ENCODE measurements at places on chromosomes 6 and 20.

GRCh38 chr6:24831771-24832716, 33.3 kb upstream of the ARMH2 start:
- no peak for DNase-seq

GRCh38 chr6:29976253-29976587, 33.9 kb downstream of the HLA-A start:
- DNase-seq = no peak

DNA sequence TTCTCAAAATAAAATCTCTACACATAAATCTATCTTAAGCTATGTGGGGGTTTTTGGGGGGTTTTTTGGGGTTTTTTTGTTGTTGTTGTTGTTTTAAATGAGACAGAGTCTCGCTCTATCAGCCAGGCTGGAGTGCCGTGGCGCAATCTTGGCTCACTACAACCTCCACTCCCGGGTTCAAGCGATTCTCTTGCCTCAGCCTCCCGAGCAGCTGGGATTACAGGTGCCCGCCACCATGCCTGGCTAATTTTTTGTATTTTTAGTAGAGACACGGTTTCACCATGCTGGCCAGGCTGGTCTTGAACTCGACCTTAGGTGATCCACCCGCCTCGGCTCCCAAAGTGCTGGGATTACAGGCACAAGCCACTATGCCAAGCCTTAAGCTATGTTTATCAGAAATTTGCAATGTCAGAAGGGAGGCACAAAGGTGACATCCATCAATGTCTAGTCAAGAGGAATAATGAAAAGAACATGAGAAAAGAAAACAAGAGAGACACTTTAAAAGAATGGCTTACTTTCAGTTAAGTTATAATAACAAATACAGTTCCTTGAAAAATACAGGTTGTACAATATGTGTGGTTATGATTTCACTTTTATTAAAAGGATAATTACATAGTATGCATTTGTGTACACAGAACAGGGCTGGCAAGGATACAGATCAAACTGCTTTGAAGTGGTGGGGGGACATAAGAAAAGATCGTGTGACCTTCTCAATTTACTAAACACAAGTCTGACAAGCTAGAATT, 28.6 kb downstream of the SLC23A2 start:
- no peak for DNase-seq

DNA sequence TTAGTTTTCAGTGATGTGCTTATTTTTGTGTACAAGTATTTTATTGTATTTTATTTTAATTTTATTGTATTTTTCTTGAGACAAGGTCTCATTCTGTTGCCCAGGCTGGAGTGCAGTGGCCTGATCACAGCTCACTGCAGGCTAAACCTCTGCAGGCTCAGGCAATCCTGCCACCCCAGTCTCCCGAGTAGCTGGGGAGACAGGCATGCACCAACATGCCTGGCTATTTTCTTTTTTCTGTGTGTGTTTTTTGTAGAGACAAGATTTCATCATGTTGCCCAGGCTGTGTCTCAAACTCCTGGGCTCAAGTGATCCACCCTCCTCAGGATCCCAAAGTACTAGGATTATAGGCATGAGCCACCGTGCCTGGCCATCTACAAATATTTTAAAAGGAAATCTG, 146.3 kb downstream of the MANEA start:
- DNase-seq = no peak

- no peak for DNase-seq
Observed at GRCh38 chr6:147283460-147283859, 79.2 kb downstream of the STXBP5 start.

DNA sequence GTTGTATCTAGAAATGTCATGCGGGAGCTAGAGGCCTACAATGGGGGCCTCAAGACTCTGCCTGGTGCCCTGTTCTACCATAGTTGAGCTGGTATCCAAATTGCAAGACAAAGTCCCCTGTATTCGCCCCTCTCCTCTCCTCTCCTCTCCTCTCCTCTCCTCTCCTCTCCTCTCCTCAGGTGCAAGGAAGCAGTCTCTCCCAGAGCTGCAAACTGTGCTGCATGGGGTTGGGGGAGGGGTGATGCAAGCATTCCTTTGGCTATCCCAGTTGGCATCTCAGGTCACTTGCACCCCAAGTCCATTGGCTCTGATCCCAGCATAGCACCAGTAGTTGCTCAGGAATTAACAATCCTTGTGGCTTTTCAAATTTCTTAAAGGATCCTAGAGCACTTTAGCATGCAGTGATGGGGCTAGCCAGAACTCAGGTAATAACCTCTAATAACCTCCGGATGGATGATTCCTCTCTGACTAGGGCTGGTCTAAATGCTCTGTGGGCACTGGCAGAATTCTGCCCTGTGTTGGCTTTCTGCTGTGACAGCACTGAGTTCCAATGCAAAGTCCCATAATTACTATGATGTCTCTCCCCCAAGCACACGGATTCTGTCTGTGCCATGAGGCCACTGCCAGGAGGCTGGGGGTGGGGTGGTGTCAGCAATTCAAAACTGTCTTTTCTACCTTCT, 35.3 kb downstream of the TAF11 start:
- DNase-seq = no peak
